ENCODE measurements at places on chromosomes 11 and 22.
A peak's percentile ranks its signal among the peaks of the same experiment; 100 is the strongest.

GRCh38 chr22:30043161-30043560 lies 37.1 kb upstream of the HORMAD2 start:
- peaks cover 1% of the 10 kb centered on the region for H3K4me1 ChIP-seq
- H3K36me3 ChIP-seq: no peaks in the 10 kb centered on the region
- no peak for DNase-seq
- no peak overlapping the region for H3K4me3 ChIP-seq
- no peak overlapping the region for H3K27ac ChIP-seq

DNA sequence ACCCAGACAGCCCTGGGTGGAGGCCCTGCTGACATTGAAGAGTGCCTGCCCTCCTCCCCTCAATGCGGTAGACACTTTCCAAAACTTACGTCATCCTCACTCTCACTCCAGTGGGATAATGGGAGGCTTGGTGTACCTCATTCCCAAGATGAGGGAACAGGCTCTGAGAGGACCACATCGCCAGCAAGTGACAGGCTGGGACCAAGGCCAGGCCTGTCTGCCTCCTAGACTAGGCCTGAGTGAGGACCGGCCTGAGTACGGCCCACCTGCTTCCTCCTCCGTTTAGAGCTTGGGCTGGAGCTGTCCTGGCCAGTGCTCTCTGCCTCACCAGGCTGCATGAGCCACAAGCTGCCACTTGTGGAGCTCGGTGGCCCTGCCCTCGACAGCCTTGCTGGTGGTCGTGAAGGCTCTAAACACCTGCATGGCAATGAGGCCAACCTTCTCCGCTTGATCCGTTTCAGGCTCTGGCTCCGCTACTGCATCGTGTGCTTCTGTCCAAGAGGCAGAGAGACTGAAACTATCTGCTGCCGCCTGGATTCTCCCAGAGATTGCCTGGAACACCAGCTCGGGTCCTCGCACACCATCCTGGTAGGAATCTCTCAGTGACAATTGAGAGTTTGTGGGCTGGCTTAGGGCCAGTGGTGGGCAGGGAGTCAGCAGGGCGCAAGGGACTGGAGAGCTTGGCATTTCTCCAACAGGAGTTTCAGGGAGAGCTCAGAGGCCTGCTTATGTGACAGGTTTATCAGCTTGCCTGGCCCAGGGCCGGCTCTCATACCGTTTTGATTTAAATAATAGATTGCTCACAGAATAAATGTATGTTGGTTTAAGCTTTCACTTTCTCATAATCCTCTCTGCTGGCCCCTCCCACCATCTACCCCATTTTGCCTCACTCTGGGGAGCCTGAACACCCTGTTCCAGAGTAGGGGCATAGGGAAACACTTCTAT lies 9.4 kb downstream of the LRRC75B start:
- DNase-seq: no peak
- H3K36me3 ChIP-seq: no peaks in the 10 kb centered on the region
- H3K4me1 ChIP-seq: no peaks in the 10 kb centered on the region
- no peak overlapping the region for H3K4me3 ChIP-seq
- H3K27me3 ChIP-seq: no peaks in the 10 kb centered on the region
- H3K27ac ChIP-seq: peak overlapping the region; percentile 76

- no peak overlapping the region for H3K27ac ChIP-seq
- no peak overlapping the region for H3K4me3 ChIP-seq
- H3K36me3 ChIP-seq: no peaks in the 10 kb centered on the region
- DNase-seq: no peak
Observed at GRCh38 chr22:36155702-36156101, 4.9 kb downstream of the APOL3 start.

GRCh38 chr11:57787920-57788702 lies 26.5 kb downstream of the CTNND1 start:
- peak overlapping the region; percentile 17 for H3K4me3 ChIP-seq
- peaks cover 12% of the 10 kb centered on the region for H3K36me3 ChIP-seq

DNA sequence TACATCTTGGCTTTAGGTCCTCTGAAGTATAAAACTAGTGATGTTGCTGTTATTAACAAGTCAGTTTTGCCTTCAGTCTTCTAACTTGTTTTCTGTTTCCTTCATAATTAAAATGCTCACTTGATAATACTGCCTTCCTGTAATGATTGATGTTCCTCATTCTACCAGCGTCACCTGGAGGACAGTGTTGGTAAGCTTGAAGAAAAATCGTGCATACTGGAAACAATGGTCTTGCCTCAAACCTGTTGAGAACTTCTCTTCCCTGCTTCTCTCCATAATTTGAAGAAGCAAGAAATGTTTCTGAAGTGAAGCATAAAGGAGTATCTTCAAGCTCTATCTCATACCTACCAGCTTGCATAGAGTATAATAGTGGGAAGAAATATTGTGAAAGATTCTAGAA lies 3.0 kb downstream of the YWHAH start:
- DNase-seq: no peak
- peak overlapping the region; percentile 42 for H3K4me3 ChIP-seq
- H3K4me1 ChIP-seq: peaks cover 27% of the 10 kb centered on the region
- peaks cover 5% of the 10 kb centered on the region for H3K27me3 ChIP-seq

- DNase-seq: no peak
- H3K4me1 ChIP-seq: peaks cover 25% of the 10 kb centered on the region
- H3K27ac ChIP-seq: no peak overlapping the region
- H3K27me3 ChIP-seq: peaks cover 3% of the 10 kb centered on the region
- no peaks in the 10 kb centered on the region for H3K36me3 ChIP-seq
- H3K4me3 ChIP-seq: no peak overlapping the region
Observed at GRCh38 chr11:130525307-130525706, 76.9 kb downstream of the ADAMTS15 start.

All from WTC11 (cell line).